ENCODE measurements at places on chromosomes 2 and 18.

- DNase-seq: no peak
These were observed 101.1 kb downstream of the GALNT3 start for GRCh38 chr2:165692906-165693305.

DNA sequence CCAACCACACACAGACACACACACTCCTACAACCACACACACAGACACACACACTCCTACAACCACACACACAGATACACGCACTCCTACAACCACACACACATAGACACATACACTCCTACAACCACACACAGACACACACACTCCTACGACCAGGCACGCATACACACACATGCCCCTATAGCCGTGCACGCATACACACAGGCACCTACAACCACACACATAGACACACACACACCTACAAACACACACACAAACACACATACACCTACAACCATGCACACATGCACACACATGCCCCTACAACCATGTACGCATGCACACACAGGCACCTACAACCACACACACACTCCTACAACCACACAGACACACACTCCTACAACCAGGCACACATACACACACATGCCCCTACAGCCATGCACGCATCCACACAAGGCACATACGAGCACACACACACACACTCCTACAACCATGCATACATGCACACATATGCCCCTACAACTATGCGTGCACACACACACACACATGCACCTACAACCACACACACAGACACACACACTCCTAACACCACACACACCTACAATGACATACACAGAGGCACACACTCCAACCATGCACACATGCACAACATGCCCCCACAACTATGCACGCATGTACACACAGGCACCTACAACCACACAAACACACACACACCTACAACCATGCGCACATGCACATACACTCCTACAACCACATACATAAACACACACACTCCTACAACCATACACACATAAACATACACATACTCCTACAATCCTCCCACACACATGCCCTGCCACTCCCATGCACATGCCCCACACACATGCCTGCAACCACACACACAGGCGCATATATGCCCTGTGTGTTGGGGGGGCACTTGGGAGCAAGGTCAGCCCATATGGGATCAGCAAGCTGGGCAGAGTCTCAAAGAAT is 19.1 kb upstream of the TEX51 start:
- no peak for DNase-seq

DNA sequence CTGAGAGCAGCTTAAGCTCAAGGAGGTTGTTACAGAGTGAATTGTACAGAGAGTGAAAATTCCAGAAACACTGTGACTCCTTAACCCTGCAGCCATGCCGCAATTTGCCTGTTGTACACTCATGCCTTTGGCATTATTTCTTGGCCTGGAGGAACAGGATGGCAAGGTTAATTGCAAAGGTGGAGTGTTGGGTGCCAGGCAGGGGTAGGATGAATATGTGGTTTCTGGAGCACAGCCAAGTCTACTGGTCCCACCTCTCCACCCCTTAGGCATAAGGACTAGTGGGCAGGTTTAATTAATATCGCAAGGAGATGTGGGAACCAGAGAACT is 250.2 kb downstream of the LRRTM1 start:
- DNase-seq: no peak

- DNase-seq: no peak
These were observed 48.2 kb downstream of the CXCR4 start for GRCh38 chr2:136069773-136070172.

GRCh38 chr18:23538870-23539269 is 35.6 kb downstream of the RMC1 start:
- DNase-seq: no peak

DNA sequence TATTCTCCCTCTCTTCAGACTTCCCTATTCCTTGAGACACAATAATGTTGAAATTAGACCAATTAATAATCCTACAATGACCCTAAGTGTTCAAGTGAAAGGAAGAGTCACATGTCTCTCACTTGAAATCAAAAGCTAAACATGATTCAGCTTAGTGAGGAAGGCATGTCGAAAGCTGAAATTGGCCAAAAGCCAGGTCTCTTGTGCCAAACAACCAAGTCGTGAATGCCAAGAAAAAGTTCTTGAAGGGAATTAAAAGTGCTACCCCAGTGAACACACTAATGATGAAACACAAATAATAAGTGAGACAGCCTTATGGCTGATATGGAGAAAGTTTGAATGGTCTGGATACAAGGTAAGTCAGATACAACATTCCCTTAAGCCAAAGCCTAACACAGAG is 115.4 kb downstream of the PXDN start:
- DNase-seq: no peak

- DNase-seq: no peak
These were observed 206.3 kb downstream of the AFF3 start for GRCh38 chr2:99936065-99936464.

DNA sequence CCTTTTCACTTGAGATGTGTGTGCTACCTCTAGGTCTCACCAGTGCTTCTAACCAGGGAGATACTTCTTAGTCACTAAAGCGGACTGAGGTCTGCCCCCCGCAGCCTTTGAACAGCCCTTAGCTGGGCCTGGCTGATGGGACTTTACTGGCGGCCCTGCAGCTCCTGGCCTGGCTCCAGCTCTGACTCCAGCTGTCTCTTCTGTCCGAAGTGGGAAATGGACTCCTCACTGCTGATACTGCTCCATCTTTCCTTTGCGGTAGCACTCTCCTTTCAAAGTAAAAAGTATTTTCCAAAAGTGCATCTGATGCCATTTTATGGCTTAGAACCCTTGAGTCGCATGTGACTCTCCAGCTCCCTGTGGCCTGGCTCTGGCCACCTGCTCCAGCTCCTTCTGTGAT is 64.5 kb downstream of the ATP9B start:
- no peak for DNase-seq

DNA sequence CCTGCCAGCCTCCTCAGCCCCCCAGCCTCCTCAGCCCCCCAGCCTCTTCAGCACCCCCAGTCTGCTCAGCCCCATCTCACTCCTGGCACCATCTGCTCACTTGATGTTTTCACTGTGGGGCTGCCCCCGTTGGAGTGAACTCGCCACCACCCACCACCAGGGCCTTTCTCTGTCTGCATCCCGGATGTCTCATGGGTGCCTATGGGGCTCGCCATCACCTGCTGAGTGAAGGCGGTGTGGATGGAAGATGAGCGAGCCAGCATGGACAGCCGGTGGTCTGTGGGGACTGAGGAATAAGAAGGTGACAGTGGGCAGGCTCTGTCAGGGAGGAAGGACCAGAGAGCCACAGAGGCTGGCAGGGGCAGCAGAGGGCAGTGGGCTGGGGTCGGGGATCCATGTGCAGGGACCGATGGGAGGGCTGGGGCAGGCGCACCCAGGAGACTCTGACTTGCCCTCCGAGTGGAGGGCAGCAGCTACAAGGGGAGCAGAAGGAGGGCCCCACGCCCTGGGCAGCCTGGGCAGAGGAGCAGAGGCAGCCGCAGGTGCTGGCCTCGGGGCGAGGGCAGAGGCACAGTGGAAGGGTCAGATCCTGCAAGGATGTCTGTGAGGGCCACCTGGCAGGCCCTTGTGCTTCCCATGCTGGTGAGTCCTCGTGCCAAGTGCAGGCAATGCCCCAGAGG is 74.7 kb upstream of the ODC1 start:
- DNase-seq: no peak

- DNase-seq: no peak
These were observed 142.3 kb downstream of the ABCA12 start for GRCh38 chr2:214995926-214996670.

DNA sequence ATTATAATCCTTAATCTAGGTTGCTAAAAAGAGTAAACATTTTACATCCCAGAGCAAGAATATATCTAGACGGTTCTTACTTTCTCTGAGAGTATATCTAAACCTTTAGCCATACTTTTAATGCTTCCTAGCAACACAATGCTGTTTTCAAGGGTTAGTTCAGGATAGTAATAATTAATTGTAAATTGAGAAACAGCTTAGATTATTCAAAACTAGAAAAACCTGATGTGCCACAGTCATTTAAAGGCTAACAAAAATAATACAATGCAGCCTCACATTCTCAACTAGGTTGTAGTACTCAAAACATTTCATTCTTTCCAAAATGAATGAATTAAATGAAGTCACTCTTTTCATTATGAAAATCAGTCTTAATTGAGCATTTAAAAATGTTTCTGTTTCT is 103.2 kb upstream of the OTX1 start:
- DNase-seq: no peak

DNA sequence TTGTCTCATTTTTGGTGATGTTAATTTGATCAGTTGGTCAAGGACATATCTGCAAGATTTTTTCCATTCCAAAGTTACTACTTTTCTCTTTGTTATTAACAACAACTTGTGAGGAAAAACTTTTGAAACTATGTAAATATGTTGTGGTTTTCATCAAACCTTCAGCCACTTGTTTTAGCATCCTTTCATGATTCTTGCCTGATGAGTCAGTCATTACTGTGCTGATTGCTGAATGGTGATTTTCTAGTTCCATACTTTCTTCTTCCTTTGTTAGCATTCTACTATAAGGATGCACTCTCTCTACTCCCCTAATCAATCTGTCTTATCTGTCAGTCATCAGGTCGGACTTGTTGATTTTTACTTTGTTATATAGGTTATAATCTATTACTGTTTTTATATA is 10.9 kb downstream of the TMEM87B start:
- peak; percentile 76 for DNase-seq

GRCh38 chr2:215360596-215360995 is 48.7 kb downstream of the ATIC start:
- DNase-seq: no peak

GRCh38 chr2:21123473-21124393 is at the start of gene TDRD15:
TDRD15 (plus strand) TSS chr2:21123968; CDS start chr2:21137468, 13,500 bp downstream.
- DNase-seq: no peak

DNA sequence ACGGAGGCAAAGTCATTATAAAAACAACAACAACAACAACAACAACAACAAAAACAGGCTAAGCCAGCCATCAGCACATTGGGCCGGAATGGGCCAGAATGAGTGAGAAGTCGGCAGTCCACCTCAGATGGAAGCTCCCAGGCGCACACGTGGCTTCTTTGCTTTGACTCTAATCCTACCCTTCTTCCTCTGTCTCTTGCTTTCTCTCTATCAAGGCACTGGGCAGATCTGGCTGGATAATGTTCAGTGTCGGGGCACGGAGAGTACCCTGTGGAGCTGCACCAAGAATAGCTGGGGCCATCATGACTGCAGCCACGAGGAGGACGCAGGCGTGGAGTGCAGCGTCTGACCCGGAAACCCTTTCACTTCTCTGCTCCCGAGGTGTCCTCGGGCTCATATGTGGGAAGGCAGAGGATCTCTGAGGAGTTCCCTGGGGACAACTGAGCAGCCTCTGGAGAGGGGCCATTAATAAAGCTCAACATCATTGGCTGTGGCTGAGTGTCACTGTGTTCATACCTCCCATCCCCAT is 52.2 kb downstream of the MARCO start:
- no peak for DNase-seq

DNA sequence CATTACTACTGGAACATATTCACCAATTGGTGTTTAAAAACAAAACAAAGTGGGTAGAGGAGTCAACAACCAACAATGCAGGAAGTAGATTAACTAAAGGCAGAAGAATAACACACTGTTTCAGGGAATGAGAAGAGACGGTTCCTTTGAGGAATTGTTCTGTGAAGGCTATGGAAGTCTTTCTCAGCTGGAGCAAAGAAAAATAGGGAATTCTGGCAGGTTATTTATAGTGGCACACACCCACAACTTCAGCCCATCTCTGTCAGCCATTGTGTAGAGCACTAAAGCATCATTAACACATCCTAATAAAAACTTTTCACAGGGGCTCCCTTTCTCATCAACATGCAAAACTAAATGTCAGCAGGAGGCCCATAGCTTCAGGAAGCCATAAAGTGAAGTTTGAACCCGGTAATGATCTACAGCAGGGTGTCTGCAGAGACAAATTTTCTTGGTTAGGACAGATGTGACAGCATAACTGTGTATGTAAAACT is 113.6 kb downstream of the CDH2 start:
- DNase-seq: peak; percentile 35

- no peak for DNase-seq
These were observed 25.8 kb upstream of the DTNB start for GRCh38 chr2:25699216-25699615.

GRCh38 chr2:179842498-179843153 is 18.8 kb downstream of the ZNF385B start:
- no peak for DNase-seq

GRCh38 chr2:26840937-26841610 is 6.9 kb upstream of the DPYSL5 start:
- DNase-seq: no peak

All from AG08395 (cell line).